ENCODE measurements at places on chromosomes 7 and 10. TPM values are rescaled to one million over a fixed set of nuclear protein-coding genes. Genes with fewer than 3 reads are reported as not detected.

DNA sequence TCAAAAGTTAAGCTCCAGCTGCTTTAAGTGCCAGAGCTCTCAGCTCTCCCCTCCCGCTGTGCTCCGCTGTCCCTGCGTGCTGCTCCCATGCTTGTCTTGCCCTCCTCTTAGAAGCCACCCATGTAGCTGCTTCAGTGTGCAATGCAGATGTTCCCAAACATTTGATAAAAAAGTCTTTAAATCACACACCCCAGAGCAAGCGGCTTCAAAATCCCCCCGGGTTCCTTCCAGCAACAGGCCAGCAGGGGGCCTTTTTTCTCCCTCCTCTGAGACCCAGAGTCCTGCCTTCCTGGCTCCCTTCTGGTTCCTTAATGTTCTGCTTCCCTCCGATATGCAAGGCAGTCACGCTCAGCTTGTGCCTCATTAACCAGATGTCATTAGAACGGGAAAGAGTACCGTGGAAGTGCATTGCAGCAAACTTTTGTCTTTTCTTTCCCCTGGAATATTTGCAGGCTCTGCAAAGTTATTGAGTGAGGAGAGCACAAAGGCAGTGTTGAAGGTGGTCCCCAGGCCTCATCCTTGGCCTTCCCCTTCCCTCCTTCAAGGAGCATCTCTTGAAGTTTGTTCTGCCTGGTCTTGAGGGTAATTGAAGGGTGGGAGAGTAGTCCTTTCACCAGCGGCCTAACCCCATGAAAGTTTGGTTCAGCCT lies 25.5 kb downstream of the LDB3 start:
- H3K36me3 ChIP-seq: no peaks in the 10 kb centered on the region
- no peaks in the 10 kb centered on the region for H3K27me3 ChIP-seq
- peak; percentile 25 for DNase-seq
- no peak overlapping the region for H3K27ac ChIP-seq
- H3K4me1 ChIP-seq: no peaks in the 10 kb centered on the region
- H3K4me3 ChIP-seq: no peak overlapping the region

GRCh38 chr7:74225400-74225799 lies 15.6 kb downstream of the LAT2 start:
- no peaks in the 10 kb centered on the region for H3K4me1 ChIP-seq
- no peak overlapping the region for H3K4me3 ChIP-seq
- no peaks in the 10 kb centered on the region for H3K36me3 ChIP-seq
- no peak overlapping the region for H3K27ac ChIP-seq
- no peaks in the 10 kb centered on the region for H3K27me3 ChIP-seq

DNA sequence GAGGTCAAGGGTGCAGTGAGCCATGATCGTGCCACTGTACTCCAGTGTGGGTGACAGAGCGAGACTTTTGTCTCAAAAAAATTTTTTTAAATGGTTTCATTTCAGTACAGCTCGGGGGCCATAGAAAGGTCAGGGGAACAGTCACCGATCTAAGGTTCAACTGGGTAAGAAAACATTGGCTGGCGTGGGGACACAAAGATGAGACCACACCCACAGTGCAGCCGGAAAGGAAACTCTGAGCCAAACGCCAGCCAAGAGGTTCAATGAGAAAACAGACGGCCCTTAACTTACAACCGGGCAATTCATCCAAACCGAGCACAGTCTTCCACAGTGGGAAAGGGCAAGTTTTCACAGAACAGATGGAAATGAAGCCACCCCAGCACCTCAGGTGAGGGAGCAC lies 65.1 kb downstream of the SLC37A3 start:
- no peak overlapping the region for H3K4me3 ChIP-seq
- no peaks in the 10 kb centered on the region for H3K27me3 ChIP-seq
- no peak for DNase-seq
- no peak overlapping the region for H3K27ac ChIP-seq
- peaks cover 20% of the 10 kb centered on the region for H3K36me3 ChIP-seq

Gene TRIL
- 0.13 TPM for total RNA-seq
